Activated T-helper 1 cell treated with Interleukin-2 at 50 U/mL for 16 hours (primary cell): ENCODE measurements at places on chromosomes 13 and 19.
A peak's percentile ranks its signal among the peaks of the same experiment; 100 is the strongest.

DNA sequence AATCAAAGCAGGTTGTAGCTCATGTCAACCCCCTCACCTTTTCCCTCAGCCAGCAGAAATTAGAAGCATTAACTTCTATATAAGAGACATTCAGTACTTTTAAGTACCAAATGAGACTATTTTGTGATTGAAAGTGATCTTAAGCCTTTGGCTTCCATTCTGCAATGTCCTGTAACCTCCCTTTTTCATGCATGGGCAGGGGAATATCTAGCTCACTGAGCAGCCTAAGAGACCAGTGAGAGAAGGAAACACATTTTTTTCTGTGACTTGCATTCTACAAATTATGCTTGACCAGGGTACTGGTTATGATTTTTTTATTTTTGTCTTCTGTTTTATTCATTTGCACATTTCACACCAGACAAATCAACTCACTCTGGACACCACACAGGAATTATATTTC lies 369.6 kb downstream of the KCTD12 start:
- DNase-seq, result no peak

DNA sequence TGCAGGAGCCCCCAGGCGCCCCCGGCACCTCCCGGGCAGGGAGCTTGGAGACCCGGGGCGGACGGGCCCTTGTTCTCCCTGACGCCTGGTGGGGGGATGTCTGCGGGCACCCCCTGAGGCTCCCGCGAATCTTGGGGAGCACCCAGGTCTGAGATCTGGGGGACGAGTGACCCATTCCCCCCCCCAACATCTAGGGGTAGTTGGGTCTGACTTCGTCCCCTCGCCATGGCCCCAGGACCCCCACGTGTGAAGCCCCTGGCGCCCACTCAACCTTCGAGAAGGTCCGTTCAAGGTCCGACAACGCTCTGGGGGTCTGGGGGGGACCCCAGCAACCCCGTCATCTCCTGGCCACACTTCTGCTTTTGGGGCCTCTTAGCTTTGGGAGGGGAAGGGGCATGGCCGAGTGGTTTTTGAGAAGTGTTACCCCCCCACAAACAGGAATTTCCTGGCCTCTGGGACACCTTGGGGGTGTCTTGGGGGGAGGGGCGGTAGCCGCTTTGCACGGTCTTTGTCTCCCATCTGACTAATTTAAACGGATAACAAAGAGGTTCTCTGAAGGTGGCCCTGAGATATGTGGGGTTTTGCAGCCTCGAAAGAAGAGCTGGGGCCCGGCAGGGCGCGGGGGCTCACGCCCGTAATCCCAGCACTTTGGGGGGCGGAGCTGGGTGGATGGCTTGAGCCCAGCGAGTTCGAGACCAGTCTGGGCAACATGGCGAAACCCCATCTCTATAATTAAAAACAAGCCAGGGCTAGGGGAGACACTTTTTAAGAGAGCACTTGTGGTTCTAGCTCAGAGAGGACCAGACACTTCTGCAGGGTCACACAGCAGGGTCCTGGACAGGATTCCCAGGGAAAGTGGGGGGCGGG lies 608 bp downstream of the CNN2 start:
- DNase-seq, result no peak

GRCh38 chr19:39014037-39014436 lies 18.3 kb downstream of the FBXO27 start:
- DNase-seq, result no peak

- DNase-seq, result no peak
Observed at GRCh38 chr19:38211766-38212165, 12.3 kb downstream of the DPF1 start.

- peak; percentile 76 for DNase-seq
Observed at GRCh38 chr19:1131718-1132551, 28.1 kb downstream of the GPX4 start.

DNA sequence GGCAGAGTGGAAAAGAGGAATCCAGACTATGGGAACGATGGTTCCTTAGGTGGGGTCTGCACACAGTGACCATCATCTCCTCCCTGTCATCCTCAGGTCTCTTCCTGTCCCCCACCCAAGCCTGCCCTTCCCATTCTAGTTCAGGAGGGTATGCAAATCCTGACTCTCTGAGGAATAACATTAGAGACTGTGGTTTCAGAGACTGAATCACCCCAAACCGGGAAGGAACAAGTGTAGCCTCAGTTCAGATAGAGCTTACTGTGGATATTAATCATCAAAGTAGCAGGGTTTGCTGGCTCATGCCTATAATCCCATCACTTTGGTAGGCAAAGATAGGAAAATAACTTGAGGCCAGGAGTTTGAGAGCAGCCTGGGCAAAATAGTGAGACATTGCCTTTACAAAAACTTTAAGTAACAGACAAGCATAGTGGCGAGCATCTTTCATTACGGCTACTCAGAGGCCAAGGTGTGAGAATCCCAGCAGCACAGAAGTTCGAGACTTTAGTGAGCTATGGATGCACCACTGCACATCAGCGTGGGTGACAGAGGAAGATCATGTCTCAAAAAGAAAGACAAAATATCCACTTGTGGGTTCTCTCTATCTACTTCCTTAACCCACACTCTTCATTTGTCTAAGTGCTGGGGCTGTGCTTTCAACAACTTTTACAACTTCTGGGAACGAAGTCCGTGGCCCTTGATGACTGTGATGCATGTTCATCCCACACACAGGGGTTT lies 19.3 kb upstream of the LGALS13 start:
- no peak for DNase-seq

- DNase-seq, result no peak
Observed at GRCh38 chr19:42150364-42150763, 18.1 kb upstream of the POU2F2 start.

GRCh38 chr13:78160793-78161192 lies 242.2 kb upstream of the EDNRB start:
- DNase-seq, result no peak

- DNase-seq, result no peak
Observed at GRCh38 chr19:3653865-3654513, 27.4 kb upstream of the CACTIN start.

GRCh38 chr19:38003438-38004185 lies 96.6 kb downstream of the SIPA1L3 start:
- DNase-seq, result no peak

DNA sequence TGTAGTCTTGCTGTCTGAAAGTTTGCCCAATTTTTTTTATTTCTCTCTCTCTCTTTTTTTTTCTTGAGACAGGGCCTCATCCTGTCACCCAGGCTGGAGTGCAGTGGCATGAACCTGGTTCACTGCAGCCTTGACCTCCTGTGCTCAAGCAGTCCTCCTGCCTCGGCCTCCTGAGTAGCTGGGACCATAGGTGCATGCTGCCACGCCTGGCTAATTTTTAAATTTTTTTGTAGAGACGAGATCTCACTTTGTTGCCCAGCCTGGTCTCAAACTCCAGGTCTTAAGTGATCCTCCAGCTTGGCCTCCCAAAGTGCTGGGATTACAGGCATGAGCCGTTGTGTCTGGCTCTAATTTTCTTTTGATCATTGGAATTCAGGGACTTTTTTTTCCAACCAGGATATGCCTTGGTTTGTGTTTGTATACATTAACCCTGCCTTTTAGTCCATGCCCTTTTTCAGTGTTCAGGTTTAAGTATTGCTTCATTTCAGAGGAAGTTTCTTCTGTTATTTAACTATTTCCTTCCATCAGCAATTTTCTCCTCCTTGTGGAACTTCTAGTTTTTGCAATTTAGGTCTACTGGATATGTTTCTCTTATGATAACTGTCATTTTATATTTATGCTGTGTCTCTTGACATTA lies 201.4 kb downstream of the PCCA start:
- DNase-seq, result no peak

DNA sequence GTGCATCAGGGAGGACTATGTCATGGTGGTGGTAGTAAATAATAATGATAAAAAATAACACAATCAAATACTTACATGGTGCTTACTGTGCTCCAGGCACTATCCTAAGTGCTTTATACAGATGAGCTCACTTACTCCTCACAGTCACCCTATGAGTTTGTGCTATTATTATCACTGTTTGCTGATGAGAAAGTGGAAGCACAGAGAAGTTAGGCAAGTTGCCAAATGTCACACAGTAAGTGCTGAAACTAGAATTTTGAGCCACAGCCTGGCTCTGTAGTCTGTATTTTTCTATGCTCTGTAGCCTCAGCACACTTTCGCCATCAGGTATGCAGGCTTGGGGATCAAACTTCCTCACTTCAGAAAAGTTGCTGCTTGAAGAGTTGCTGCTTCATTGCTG lies 46.6 kb downstream of the HTR2A start:
- no peak for DNase-seq

GRCh38 chr19:2488942-2489731 lies 13.2 kb downstream of the GADD45B start:
- no peak for DNase-seq

GRCh38 chr19:37077501-37077933 lies 716 bp upstream of the ZNF420 start:
- no peak for DNase-seq

DNA sequence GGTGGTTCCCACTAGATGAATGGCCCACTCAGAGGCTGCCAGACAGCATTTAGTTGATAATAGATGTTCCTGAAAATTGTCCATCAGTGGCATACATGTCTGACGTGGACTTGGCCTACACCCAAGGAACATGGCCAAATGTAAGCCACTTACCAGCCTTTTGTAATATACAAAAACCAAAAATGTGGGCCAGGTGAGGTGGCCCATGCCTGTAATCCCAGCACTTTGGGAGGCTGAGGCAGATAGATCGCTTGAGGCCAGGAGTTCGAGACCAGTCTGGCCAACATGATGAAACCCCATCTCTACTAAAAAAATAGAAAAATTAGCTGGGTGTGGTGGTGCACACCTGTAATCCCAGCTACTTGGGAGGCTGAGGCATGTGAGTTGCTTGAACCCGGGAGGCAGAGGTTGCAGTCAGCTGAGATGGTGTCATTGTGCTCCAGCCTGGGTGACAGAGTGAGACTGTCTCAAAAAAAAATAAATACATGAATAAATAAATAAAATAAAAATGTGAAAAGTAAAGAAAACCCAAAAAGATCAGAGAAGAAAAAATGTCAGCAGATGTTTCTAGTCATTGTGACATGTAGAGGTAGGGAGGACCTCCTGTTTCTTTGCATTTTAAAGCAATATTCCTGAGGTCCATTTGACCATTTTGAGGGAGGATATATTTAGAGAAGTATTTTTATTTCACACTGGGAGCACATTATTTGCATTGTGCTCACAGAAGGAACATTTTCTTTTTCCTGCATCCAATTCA lies 7.1 kb upstream of the WTIP start:
- no peak for DNase-seq

DNA sequence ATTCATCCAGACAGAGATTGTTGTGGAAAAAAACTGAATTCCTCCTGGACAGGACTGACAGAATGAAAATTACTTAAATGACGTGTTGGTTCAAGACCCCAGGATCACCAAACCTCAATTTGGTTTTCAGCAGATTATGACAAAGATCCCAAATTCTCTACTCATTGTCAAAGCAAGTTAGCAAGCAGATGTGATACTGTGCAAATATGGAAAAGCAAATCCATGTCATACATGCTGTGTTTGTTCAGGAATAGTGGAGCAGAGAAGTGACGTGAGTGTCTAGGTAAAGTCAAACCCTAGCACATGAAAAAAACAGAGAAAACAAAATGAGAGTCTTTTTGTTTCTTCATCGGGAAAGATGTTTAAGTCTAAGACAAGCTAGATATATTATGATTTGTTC lies 169.2 kb upstream of the NBEA start:
- no peak for DNase-seq

DNA sequence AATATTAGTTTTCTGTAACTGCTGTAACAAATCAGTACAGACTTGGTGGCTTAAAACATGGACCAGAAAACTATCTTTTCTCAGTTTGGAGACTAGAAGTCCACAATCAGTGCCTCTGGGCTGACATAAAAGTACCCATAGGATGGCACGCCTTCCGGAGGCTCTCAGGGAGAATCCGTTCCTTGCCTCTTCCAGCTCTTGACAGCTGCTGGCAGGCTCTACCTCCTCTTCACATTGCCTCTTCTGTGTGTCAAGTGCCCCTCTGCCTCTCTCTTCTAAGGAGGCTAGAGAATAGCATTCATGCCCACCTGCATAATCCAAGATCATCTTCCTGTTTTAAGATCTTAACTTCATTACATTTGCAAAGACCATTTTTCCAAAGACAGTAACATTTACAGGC lies 1194.2 kb downstream of the EFNB2 start:
- no peak for DNase-seq

GRCh38 chr13:51605698-51606097 lies 21.4 kb downstream of the WDFY2 start:
- no peak for DNase-seq

DNA sequence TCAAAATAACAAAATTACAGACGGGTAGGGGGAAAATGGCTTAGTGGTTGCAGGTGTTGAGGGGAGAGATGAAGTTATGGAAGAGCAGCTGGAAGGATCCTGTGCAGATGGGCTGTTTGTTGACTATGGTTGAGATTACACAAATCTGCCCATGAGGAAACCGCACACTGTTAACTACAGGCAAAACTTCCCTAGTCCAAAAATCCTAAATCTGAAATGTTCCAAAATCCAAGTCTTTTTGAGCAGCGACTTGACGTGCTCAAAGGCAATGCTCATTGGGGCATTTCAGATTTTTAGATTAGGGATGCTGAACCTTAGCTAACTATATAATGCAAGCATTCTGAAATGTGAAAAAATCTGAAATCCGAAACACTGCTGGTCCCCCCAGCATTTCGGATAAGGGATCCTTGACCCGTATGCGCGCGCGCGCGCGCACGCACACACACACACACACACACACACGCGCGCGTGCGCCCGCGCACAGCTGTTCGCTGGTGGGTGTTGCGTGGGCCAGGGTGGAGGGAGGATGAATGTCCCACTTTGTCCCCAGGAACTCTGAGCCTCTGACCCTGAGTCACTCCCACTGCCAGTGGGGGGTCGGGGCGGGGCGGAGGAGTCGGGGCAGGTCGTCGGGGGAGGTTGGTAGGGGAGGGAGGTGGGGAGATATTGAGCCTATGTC lies 6.8 kb downstream of the F2RL3 start:
- DNase-seq, result no peak

- no peak for DNase-seq
Observed at GRCh38 chr13:28420704-28421103, 74.2 kb downstream of the FLT1 start.

- DNase-seq, result no peak
Observed at GRCh38 chr19:13887018-13887436, 10.1 kb downstream of the NANOS3 start.

DNA sequence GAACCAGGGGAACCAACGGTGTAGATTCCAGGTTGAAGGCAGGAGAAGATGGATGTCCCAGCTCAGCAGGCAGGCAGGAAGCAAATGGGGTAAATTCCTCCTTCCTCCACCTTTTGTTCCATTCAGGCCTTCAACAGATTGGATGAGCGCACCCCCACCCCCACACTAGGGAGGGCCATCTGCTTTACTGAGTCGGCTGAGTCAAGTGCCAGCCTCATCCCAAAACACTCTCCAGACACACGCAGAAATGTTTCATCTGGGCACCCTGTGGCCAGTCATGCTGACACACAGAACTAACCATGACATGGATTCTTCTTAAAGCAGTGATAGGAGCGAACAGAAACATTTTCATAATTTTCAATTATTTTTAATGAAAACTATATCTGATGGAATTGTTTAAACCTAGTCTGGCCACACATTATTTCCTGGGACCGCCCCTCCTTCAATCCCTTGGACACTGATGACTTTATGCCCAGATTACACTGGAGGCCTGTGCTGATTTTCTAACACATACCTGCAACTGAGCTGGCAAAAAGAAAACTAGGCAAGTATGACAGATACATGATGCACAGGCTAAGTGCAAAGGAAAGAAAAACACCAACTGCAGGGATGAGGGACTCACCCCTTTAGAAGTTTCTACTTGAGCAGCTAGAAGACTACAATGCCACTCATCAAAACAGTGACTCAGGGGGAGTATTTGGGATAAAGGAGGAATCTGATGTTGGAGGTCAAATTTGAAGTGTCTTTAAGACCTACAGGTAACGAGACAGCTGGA lies 154.2 kb downstream of the TNFRSF19 start:
- no peak for DNase-seq

GRCh38 chr13:75295201-75295600 lies 186.8 kb downstream of the TBC1D4 start:
- DNase-seq, result no peak
